ENCODE measurements at places on chromosomes 13 and 19. TPM values are rescaled to one million over a fixed set of nuclear protein-coding genes. Genes with fewer than 3 reads are reported as not detected.
A peak's percentile ranks its signal among the peaks of the same experiment; 100 is the strongest.

DNA sequence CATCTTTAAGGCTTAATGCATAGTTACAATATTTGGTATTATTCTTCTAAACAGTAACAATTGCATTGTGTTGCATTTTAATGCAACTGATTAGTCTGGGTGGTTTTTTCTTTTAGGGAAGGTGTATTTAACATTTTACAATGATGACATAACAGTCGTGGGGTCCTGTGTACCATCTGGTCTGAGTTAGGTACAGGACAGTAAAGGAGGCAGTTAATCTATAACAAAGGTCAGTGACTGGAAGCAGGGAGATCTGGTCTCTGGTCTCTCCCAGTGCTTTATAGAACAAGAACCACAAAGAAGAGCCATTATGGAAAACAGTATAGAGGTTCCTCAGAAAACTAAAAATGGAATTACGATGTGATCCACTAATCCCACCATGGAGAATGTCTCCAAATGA is 2.7 kb upstream of the OR7G2 start:
- DNase-seq = no peak

- no peak for DNase-seq
Observed at GRCh38 chr19:46656541-46656940, 4.4 kb downstream of the DACT3 start.

- DNase-seq = no peak
Observed at GRCh38 chr19:15616183-15616582, 1.2 kb downstream of the CYP4F8 start.

DNA sequence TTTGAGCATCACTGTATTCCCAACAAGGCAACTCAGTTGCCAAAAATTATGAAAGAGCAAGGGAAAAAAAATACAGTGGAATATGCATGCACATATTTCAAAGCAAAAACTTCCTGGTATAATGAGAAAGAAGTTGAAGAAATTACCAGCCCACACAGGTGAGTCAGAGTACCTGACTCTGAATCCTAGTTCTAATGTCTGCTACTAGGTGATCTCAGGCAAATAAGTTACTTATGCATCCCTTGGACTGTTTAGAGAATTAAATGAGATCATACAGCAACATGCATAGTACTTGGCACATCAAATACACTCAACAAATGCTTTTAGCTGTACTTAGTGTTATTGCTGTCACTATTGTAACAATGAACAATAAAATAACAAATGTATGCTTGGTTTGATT is 144.9 kb downstream of the MIPEP start:
- no peak for DNase-seq

GRCh38 chr19:41350735-41351338 is 2.9 kb downstream of the TGFB1 start:
- DNase-seq = peak; percentile 21

GRCh38 chr19:45972947-45973540 is 621 bp downstream of the NOVA2 start:
- DNase-seq = no peak

DNA sequence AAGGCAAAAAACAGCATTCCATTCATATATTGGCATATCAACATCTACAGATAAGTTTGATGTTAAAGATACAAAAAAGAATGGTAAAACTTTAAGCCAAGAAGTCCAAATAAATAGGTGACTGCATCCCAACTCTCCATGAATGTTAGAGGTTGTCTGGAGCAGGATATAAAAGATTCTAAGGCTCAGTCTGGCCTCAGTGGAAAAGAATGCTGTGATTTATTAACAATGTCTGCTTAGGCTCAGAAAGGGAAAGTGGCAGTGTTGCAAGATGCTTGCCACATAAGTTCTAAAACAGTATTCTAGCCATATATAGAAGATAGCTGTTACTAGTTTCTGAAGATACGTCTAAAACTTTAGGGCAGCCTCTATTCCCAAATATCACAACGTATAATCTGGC is 179.8 kb upstream of the NBEA start:
- DNase-seq = no peak

DNA sequence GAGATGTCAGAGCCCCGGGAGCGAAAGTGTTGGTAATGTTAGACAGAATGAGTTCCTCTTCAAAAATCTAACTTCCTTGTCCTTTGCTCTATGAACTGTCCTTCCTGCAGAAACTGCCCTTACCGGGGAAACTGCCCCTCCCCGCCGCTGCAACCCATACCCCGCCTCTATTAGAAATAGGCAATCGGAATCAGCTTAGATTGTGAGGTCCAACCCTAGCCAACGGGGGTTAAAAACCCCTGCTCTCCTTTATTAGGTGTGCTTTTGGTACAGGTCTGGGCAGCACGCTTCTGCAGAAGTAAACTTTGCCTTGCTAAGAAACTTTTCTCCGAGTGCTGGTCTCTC is 11.5 kb upstream of the CAPNS1 start:
- no peak for DNase-seq

- no peak for DNase-seq
Observed at GRCh38 chr19:55373306-55373992, 3.2 kb upstream of the TMEM190 start.

- DNase-seq = peak; percentile 65
Observed at GRCh38 chr19:2494084-2494446, 18.1 kb downstream of the GADD45B start.

DNA sequence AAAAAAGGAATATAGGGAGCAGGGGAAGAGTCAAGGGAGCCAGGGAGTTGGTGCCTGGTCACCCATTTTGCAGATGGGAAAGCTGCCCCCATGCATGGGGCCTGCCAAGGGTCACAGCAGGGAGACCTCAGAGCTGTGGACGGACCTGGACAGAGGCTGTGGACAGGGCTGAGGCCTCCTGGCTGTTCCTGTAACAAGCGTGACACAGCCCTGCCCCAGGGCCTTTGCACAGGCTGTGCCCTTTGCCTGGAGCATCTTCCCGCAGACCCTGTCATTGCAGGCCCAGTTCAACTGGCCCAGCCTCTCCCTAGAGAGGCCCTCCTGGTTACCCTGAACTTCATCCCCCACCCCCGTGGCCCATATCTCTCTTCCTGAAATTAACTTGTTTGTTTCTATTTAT is 6.4 kb downstream of the TNFAIP8L1 start:
- no peak for DNase-seq

DNA sequence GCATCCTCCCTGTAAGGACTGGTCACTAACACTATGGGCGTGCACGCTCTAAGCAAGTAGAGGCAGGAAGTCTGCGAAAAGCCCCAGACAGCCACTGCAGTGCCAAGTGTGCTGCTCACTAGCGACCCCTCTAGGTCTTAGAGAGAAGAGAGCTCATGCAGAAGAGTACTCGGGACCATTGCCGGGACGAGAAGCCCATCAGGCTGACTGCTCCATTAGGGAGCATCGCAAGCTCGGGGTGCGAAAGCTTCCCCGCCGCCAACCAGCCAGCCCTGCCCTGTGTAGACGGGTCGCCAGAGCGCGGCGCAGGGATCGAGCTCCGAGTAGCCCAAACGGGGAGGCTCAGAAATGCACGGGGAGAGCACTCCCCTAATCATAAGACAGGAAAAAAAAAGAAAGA is 16.6 kb downstream of the POU4F1 start:
- no peak for DNase-seq

- DNase-seq = no peak
Observed at GRCh38 chr19:3105641-3106508, 11.7 kb downstream of the GNA11 start.

Gene ADAMTSL5
- 0.90 TPM for total RNA-seq

Gene NTF4
- 0.18 TPM for total RNA-seq

Gene SIGLEC9
- total RNA-seq = not detected

Gene CGB8
- not detected for total RNA-seq

Gene CASP14
- not detected for total RNA-seq

Gene ZNF180
- 26.3 TPM for total RNA-seq

Measured in IMR-90 (cell line).